Inflammatory macrophage treated with lipopolysaccharide for 4 hours (primary cell): ENCODE measurements at places on chromosomes 12 and 14.

DNA sequence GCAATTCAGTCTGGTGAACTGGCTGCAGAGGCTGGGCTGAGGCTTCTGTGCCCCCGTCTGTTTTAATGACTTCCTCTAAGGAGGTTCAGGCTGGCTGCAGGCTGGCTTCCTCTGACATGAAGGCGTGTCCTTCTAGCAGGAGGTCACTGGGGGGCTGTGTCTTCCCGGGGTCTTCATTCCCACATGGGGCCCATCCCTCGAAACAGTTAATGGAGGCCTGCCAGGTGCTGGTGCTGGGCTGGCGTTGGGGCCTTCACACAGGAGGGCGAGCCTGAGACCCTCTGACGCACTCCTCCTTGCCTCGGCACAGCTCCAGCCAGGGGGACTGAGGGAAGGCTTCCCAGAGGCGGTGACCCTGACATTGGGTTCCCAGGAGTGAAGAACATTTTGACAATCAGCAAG, 57.7 kb upstream of the DLK1 start:
- DNase-seq = no peak

- DNase-seq = no peak
Measured at GRCh38 chr12:131349397-131350127, 361.3 kb upstream of the SFSWAP start.

GRCh38 chr12:47777741-47778558, 4.9 kb downstream of the SLC48A1 start:
- peak; percentile 17 for DNase-seq

DNA sequence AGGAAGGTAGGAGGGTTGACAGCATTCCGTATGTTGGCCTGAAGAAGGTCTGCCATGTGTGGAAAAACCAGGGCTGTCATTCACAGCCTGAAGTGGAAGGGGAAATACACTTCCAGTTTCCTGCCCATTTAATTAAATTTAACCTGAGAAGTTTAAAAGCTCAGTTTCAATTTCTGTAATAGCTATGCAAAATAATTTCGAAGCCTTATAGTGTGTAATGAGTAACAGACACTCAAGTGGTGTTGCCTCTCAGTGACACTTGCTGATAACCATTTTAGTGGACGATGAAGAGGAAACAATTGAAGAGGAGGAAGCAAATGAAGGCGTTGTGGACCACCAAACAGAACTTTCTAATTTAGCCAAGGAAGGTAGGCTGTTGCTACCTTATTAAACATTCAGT, 44.8 kb downstream of the EP400 start:
- no peak for DNase-seq

GRCh38 chr14:56129933-56130332, 11.7 kb downstream of the PELI2 start:
- DNase-seq = peak; percentile 68

- DNase-seq = no peak
Measured at GRCh38 chr12:53652366-53652765, 23.5 kb downstream of the ATP5MC2 start.

GRCh38 chr12:117702741-117703140, 266.0 kb downstream of the KSR2 start:
- no peak for DNase-seq

DNA sequence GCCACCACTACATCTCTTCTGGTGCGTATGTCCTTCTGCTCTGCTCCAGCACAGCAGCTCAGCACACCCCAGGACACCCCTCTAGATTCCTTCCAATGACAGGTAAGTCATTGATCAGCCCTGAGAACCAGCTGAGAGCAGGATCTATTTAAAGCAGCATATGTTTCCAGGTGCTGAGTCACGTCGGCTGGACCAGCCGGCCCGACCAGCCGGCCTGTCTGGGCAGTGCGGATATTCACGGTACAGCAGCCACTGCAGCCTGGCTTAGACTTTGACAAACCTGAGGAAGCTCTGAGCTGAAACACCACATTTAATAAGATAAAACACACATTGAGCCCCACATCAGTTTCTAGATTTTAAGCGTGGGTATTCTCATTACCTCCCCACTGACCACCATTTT, 31.8 kb upstream of the RPH3A start:
- DNase-seq = no peak

GRCh38 chr14:51681411-51681810, 29.7 kb downstream of the FRMD6 start:
- no peak for DNase-seq

GRCh38 chr12:5251786-5252185, 180.1 kb upstream of the NTF3 start:
- no peak for DNase-seq

DNA sequence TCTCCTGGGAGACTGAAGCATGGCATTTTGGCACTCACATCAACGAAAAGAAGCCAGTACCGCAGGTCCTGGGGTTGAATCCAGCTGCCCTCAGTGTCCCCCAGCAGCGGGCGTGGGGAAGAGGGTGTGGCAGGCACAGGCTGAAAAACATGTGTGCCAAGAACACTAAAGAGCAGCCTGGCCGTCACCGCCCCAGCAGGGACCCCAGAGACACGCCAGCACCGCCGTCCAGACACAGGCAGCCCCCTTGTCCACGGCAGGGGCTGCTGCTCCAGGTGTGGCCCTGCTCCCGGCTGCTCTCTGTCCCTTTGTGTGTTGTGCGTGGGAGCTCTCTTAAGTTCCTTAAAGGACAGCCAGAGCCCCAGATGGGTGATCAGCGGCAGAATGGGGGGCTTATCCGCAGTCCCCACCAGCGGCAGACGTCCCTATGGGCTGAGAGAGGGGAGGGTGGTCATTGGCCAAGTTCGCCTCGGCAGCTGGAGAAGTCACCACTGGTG, 556 bp downstream of the PHETA1 start:
- DNase-seq = no peak

- no peak for DNase-seq
Measured at GRCh38 chr12:65818454-65819382, 5.6 kb upstream of the HMGA2 start.

GRCh38 chr14:50830932-50831725, at the start of gene NIN:
TSS of gene NIN (minus strand) at chr14:50831162. CDS start at chr14:50822056, 9,106 bp downstream.
- peak; percentile 84 for DNase-seq

DNA sequence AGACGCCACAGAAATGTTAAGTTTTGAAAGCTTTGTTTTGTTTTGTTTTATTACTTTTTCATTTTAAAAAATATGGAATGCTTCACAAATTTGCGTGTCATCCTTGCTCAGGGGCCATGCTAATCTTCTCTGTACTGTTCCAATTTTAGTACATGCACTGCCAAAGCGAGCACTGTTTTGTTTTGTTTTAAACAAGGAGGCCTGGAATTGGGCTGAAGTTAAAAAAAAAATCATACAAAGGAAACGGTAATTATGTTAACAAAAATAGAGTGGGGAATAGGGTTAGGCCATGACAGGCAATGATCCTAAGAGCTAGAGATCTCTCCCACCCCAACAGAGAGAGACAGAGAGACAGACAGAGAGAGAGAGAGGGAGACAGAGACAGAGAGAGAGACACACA, 57.0 kb downstream of the ZFP36L1 start:
- DNase-seq = no peak

DNA sequence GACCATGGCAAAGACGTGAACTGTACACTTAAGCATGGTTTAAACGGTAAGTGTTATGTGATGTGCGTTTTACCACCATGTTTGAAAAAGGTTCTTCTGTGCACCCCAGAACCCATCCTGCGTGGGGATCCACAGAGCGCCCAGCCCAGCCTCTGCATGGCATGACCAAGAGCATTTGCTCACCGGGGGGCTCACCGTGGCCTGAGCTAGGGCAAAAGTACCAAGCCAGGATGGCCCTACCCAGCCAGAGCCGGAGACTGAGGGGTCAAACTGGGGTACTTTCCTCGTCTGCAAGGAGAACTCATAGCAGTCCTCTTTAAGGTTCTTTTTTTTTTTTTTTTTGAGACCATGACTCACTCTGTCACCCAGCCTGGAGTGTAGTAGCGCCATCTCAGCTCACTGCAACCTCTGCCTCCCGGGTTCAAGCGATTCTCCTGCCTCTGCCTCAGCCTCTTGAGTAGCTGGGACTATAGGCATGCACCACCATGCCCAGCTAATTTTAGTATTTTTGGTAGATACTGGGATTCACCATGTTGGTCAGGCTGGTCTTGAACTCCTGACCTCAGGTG, 16.4 kb upstream of the ANKRD9 start:
- peak; percentile 31 for DNase-seq

GRCh38 chr14:67762051-67762450, 54.3 kb downstream of the ZFYVE26 start:
- DNase-seq = no peak

GRCh38 chr14:32354716-32355115, 25.6 kb downstream of the AKAP6 start:
- no peak for DNase-seq

GRCh38 chr14:53793790-53794505, 162.7 kb downstream of the BMP4 start:
- DNase-seq = no peak

- DNase-seq = no peak
Measured at GRCh38 chr12:40583743-40584142, 108.5 kb upstream of the CNTN1 start.

GRCh38 chr12:44827832-44828438, 48.2 kb downstream of the NELL2 start:
- no peak for DNase-seq

DNA sequence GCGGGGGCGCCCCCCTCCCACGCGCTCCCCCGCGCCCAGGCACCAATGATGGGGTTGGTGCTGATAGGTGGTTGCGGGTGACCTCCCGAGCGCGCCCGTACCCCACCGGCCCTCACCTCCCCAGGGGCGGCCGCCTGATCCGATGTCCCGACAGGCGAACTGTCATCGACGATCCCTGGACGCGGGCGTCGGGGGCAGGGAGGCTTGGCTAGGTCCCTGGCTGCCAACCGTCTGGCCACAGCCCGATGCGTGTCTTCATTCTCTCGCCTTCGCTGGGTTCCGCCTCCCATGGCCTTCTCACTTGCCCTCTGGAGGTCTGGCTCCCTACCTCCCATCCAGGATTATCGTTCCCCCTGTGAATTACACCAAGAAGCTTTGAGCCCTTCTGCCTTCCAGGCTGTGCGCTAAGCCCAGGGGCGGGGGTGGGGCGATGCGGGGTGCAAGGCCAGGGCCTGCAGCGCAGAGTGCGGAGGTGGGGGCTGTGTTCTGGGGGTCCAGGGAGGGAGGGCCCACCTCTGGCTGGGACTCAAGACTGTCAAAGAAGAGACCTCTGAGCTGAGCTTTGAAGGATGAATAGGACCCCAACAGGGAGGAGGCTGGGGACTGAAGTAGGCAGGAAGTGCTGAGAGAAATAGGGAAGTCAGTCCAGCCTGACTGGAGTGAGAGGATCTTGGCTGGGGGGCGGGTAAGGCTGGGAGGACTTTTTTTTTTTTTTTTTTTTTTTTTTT, 7.7 kb upstream of the RACGAP1 start:
- DNase-seq = peak; percentile 72

- DNase-seq = no peak
Measured at GRCh38 chr14:94048691-94049624, 22.8 kb downstream of the OTUB2 start.

DNA sequence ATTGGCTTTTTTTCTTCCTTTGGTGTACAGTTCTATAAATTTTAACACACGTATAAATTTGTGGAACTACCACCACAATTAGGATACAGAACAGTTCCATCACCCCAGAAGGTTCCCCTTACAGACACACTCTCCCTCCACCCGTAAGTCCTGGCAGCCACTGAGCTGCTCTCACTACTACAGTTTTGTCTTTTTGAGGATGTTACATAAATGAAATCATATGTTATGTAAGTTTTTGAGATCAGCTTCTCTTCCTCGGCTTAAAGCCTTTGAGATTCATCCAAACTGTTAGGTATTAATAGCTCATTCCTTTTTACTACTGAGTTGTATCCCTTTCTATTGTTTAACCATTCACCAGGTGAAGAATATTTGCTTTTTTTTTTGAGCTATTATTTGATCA, 74.3 kb upstream of the SLC24A4 start:
- DNase-seq = peak; percentile 82

DNA sequence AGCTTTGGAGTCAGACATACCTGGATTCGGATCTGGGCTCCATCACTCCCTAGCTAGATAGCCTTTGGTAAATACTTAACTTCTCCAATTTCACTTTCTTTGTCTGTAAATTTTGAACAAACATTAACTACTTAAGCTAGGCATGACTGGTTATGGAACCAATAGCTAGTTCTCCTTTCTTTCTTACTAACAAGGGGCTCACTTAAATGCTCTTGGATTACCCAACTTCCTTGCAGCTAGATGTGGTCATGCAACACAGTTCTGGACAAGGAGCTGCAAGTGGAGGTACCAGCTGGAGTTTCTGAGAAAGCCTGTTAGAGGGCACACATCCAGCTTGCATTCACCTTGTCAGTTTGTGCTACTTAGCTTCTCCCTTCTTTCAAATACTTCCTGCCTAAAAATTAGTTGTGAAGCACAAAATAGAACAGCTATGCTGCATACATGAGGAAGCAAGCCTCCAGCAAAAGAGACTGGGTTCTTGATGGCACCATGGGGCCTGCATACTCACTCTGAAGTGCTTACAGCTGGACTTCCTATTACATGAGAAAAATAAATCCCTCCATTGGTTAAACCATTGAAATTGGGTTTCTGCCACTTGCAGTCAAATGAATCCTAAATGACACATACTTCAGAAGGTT, 210.1 kb upstream of the EEA1 start:
- peak; percentile 93 for DNase-seq

DNA sequence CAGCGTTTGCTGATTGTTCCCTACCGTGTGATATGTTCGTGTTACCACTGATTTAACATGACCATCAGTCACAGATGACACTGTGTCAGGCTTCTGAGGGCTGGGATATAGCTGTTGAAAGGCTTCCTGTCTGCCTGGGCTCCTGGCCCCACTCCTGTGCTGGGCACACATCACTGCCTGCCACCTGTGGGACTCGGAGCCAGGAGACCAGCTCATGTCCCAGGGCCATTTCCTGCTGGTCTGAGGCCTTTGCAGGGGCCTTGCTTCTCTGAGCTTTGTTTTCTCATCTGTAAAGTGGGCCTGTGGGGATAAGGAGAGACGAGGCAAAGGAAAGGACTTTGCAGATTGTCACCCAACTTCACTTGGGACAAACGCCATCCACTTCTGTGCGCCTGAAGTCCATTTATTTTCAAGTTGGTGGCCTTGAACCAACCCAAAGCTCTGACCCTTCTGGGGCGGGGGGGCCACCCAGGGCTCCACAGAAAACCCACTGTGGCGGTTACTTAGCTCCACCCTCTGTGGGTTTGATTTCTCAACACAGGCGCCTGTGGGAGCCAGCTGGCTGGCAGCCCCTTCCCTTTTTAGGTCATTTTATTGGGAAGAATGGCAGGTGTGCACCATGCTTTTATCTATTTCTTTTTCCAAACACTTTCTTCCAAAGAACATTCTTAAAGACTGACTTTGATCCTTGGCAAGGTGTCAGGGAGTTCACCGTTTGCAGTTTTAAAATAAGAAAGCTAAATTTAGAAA, 54.1 kb downstream of the BEGAIN start:
- no peak for DNase-seq

GRCh38 chr12:462936-463705, 3.4 kb downstream of the B4GALNT3 start:
- no peak for DNase-seq

DNA sequence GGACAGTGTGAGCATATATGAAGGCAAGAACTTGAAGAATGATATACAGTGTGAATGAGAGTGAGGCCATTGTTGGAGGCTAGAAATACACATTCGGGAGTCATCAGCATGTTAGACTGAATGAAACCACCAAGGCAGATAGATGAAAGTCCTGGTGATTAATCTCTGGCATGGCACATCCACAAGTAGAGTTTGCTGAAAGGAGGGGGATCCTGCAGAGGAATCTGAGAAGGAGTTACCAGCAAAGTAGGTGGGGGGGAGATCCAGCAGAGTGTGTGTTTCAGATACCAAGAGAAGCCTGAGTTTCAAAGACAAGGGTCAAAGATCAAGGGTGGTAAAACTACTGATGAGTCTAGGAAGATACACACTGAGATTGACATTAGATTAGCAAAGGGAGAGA, 426.7 kb upstream of the DCN start:
- DNase-seq = no peak
